ENCODE measurements at places on chromosomes 11 and 22.

GRCh38 chr11:119706887-119707286, 22.1 kb downstream of the NECTIN1 start:
- no peak for DNase-seq

DNA sequence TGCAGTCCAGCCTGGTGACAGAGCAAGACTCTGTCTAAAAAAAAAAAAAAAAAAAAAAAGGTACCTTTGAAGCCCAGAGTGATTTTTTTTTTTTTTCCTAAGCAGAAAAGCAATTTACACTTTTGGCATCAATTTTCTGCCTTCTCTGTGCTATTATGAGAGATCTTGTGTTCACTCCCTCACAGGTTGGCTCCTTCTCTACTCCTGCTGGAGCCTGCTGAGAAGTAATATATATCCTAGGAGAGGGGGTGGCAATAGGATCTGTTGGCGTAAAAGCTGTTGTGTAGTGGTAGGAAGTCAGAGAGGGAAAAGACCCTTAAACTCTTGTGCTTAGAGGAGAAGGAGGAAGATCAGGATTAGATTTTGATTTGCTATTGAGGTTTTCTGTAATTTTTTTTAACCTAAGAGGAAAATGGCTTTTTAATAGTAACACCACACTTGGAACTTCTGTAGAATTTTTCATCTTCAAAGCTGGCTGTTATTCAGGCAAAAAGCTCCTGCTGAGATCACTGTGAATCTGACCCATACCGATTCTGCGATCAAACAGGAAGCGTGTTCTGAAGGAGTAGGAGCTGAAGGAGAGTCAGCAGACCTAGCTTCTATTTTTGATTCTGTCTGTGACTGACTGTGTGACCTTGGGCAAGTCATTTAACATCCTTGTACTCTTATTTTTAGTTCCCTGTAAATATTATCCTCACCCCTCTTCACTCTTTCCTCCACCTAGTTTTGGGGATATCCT, 77.7 kb downstream of the TRIM44 start:
- DNase-seq, result no peak

DNA sequence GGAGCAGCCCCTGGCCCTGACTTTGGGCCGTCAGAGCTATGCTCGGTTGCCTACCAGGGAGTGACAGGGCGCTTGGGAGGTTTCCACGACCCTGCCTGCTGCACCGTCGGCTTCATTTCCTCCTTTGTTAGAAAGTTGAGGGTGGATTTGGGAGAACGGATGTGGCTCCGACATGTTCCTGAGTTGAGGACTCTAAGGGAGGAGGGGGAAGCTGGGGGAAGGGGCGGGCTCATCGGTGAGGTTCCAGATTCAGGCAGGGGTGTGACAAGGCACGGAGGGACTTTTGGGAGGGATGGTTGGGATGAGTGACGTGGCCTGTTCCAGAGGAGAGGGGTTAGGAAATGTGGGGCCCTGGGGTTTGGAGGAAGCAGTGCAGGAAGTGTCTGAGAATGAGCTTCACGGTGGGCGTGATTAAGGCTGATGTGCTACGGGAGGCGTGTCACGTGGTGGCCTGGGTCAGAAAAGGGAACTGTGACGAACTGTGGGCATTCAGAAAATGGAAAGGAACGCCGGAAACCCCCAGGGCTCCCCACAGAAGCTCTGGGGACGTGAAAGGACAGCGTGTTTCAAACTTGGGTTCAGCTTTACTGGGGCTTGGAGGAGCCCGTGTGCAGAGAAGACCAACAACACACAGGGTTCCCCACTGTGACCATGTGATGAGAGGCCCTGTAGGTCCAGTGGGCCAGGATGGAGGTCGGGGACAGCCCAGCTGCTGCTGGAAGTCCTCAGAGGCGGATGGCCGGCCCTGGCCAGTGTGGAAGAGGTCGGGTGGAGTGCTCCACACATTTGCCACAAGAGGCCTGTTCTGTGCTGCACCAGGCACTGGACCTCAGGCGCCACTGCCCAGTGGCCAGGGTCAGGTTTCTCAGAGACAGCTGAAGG, 2.8 kb downstream of the PARVB start:
- DNase-seq, result peak; percentile 23

DNA sequence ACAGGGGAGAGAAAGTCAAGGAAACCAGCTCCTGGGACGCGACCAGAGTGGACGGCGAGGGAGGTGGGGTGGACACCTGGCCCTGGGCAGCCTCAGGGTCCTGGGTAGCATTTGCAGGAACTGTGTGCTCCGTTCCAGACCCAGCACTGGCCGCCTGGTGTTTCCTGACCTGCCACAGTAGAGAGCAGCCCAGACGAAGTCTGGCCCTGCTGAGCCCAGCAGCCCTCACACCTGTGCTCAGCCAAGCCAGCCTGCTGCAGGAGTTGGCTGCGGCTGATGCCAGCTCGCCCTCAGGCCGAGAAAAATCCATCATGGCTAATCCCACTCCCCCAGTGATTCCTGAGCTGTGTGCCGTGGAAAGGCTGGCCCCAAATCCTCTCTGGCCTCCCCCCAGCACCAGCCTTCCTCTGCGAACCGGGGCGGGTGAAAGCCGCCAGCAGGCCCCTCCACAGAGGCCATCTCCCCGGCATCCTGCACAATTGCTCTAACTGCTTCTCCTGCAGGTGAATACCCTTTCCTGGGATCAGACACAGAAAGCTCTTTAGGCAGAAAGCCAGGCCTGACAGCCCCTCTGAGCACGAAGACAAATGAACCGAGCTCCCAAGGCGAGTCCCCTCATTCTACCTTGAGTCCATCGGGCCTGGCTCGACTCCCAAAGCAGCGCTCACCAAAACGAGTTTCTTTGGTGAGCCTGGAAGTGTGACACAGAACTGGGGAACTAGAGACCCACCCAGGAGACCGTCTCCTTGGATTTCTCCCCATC, 88.6 kb downstream of the RTL6 start:
- DNase-seq, result no peak

DNA sequence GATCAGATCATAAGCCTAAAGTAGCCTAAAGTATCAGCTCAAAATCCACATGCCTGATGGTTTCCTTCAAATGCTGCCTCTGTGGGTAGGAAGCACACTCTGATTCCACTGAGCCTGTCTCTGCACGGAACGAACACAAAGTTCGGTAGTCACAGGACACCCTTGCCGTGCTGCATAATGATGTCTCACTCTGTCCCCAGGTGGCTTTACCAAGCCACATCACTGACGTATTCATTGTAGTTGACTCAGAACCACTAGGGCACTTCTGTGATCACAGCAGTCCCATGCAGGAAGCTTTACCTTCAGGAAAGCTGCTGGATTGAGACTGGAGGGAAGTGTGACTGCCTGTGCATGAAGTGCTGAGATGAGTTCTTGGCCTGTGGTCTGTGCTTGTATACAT, 147.7 kb downstream of the ATXN10 start:
- no peak for DNase-seq

DNA sequence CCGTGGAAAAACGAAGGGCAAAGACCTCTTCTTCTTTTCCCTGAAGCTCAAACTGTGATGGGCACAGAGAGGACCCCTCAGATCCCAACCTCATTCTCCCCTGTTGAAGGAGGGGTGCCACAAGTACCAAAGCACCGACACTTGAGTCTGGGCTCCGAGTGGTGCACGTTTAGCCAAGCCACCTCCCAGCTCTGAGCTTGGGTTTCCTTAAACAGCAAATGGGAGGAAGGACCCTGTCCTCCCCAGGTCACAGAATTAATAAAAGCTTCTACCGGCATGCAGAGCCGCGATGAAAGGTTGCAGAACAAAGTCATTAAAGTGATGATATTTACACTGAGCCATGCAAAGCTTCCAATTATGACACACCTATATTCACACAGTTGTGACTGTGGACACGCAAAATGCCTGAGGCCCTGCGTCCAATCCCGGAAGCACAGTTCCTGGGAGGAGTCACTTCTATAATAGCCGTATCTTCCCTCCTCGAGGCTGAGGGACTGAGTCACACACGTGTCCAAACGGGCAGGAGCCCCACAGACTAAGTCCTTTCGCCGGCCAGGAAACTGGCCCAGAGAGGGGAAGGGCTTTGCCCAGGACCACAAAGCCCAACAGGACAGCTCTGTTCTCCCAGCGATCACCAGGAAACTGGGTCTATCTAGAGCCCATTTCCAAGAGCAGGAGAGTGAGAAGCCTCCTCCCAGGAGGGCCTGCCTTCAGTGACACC, 922 bp upstream of the CSNK1E start:
- no peak for DNase-seq

GRCh38 chr11:104964247-104964646, 4.1 kb downstream of the CASP4 start:
- no peak for DNase-seq

DNA sequence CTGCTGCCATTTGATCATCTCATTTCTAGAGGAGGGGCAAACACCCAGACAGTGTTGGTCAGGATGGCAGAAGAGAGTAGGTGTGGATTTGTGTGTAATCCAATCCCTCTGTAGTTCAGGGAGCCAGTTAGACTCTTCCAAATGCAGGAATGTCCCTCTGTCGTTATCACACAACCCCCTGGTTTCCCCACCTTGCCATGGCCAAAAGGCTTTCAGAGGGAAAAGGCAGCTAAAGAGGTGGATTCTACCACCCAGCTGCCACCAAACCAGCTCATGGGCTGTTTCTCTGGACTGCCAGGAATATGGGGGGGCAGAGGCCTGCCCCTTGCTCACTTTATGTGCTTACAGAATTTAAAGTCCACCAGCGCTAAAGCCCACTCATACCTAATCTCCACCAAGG, 18.1 kb downstream of the TSKU start:
- DNase-seq, result no peak

DNA sequence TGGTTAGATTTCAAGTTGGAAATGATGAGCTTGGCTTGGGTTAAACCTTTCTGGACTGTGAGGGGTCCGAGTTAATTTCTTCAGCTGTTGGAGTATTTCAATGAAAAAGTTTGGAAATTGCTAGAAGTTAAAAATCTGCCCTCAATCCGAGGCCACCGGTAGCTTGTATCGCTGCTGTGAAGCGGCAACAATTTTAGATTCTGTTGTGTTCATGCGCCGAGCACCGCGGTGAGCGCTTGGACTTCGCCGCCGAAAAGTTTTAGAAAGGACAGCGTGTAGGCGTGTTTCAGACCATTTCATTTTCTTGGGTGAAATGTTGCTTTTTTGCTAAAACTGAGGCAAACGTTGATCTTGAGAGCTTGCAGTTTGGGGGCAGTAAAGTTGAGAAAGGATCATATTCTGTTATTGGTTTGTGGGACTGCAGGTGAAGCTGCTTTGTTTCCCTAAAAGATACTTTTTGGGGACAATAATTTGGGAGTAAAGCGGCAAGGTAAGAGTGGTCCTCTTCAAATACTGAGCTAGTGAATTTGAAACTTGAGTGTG, 928 bp downstream of the FBXO7 start:
- DNase-seq, result no peak

GRCh38 chr11:33333816-33334215, 76.6 kb downstream of the HIPK3 start:
- no peak for DNase-seq

GRCh38 chr11:27456140-27456794, 16.3 kb downstream of the LGR4 start:
- no peak for DNase-seq

DNA sequence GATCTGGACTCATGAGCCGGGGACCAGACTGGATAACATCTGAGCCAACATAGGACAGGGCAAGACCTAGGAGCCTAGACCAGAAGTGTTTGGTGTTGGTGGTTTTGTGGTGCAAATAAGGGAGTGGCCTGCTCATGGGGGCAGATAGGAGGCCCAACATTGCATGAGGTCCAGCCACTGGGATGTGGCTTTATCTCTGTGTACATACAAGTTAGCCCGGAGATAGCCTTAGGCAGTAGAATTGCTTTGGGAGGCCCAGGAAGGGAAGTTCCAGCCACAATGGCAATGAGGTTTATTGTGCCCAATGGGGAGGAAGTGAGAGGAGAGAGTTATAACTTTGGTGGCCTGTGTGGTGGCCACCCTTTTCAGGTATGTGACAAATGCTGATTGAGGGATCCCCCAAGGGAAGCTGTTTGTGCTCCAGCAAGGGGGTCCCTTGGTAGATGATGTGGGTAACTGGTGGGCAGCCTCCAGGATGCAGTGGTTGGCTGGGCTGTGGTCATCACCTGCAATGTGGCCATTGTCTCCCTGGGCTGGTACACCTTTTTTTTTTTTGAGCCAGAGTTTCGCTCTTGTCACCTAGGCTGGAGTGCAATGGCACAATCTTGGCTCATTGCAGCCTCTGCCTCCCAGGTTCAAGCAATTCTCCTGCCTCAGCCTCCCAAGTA, 6.4 kb downstream of the LMO2 start:
- DNase-seq, result no peak

DNA sequence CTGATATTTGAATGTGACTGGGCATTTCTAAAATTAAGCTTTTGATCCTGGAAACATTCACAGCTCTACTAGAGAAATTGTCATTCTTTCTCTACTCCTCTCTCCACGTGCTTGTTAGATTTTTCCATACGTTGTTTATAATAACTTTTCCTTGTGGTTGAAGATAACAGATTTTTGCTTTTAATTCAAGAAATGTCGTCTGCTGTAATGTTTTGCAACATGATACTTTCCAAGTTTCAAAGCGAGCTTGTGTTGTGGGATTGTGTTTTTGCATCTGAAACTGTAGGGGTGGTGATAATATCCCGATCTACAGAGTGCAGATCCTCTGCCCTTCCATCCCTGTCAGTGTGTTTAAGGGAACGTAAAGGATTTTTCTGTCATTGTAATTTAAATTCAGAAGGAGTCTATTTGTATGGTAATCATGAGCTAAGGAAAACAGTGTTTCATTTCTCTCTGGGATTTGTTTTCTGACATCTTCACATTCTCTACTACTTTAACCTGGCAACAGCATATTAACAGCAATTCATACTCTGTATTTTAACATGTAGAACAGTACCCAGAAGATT, 321.4 kb downstream of the FAT3 start:
- DNase-seq, result no peak
